GM10248 (cell line): ENCODE measurements at places on chromosomes 5 and 9.
A peak's percentile ranks its signal among the peaks of the same experiment; 100 is the strongest.

GRCh38 chr5:150272531-150272930 is 17.0 kb downstream of the CAMK2A start:
- DNase-seq, result no peak

DNA sequence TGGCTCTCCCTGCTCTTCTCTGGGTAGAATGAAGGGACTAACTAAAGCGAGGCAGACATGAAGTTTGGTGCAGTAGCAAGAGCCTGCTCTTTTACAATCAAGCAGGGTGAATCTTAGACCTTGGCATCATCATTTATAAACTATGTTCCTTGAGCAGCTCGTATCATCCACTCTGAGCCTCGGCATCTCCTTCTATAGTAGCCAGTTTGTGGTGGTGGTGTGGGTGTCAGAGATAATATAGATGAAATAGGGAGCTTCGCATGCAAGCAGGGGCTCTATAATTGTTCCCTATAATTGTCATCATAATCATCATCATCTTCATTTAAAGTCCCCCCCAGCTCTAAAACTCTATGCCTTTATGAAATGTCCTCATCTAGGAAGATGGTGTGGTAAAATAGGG is 72.5 kb upstream of the SAP30L start:
- DNase-seq, result no peak

DNA sequence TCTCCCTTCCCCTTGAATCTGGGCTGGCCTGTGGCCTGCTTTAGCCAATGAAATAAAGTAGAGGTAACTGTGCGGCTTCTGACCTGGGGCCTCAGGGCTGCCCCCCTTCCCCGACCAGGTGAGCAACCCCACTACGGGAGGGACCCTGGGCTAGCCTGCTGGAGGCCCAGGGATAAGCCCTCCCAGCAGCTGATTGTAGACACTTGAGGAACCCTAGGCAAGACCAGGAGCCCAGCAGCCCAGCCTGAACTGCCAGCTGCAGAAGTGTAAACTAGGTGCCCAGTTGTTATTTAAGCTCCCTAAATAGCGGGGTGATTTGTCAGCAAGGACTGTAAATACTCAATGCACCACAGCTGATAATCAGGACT is 41.3 kb downstream of the RAPGEF1 start:
- no peak for DNase-seq

DNA sequence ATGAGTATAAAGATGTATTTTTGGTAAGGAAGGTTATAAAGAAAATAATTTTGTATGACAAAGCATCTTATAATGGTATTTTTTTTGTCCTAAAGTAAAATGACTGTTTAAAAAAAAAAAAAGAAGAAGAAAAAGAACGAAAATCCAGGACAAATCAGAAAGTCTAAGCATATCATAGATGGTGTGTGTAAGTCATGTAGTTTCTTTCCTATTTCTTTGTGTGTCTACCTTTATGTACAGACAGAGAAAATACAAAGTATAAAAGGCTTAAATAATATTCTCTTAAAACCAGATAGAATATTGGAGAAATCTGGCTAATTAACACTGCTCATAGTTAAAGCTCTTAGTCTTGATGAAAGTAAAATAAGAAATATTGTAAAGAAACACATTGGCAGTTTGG is 7.7 kb downstream of the RIGI start:
- DNase-seq, result no peak

DNA sequence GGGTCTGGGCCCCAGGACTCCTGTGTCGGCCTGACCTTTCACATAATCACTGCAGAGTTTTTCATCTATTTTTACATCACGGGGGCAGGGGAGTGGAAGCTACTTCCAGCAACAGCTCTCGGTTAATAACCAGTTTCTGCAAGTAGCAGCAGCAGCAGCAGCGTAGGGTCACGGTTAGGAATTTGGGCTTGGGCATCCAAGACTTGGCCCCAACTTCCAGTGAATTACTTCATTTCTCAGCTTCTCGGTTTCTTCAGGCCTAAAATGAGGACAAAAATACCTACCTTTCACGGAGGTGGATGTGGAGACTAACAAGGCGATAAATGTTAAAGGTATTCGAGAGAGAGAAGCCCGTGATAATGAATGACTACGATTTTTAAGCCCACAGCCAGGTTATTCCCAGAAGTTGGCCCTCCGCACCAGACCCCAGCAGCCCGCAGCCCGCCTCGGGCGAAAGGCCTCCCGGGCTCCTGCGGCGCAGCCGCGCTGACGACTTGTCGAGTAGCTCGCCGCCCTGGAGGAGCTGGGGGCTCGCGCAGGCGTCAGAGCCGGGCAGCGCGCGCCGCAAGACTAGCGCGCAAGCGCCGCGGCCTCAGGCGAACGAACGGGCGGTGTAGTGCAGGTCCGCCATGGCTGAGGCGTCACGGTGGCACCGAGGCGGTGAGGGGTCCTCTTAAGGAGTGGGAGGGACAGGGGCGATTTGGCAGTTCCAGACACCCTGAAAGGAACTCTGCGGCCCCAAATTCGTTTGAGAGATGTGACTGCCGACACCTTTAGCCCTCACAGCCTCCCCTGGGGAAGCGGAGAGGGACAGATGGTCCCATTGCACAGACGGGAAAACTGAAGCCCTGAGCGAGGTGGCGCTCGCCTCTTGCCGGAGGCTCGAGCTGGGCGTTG is at the start of gene PKD2L2:
Gene PKD2L2 (plus strand): TSS at position 595 of the 897 bp plus-strand sequence. CDS start 35 bp downstream, at position 630.
- DNase-seq, result peak; percentile 86

DNA sequence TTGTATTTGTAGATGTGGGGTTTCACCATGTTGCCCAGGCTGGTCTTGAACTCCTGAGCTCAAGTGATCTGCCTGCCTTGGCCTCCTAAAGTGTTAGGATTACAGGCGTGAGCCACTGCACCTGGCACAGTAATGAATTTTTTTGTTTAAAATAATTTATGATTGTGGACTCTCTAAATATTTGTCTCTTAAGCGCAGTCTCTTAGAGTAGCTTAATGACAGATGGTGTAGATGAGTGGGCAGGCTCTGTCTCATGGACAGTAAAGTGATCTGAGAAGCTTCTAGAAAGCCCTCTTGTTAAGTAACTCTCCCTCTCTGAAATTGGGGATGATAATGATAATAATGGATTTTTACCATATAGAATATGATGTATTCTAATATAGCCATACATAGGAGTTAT is 47.5 kb upstream of the KIAA1958 start:
- no peak for DNase-seq

DNA sequence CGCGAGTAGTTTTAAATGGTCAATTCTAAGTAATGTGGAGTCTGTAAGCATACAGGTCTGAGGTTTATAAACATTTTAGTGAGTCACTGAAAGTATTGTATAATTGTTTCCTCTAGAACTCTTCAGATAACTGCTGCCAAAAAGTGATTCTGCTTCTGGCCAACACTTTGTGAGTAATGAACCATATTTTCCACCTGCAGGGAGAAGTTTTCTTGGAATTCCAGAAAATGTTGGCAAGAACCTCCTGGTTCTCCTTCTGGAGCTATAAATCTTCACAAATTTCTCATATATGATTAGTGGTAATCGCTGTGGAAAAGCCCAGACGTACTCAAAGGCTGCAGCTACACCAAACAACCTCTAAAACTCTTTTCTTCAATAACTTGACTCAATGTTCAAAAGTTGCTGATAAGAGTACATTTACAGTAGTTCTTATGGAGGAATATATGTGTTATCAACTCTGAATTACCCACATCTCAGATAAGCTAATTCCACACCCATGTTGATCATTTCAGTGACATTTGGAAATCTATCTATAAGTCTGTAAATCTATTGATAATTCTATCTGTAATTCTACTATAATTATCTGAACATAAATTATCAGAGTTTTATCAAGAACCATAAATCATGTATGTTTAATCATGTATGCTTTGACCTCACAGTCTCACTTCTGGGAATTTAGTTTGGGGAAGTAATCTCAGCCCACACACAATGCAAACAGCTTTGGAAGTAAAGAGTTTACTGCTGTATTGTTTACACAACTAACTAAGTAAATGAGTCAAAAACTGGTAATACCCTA is 74.1 kb downstream of the FNBP1 start:
- DNase-seq, result no peak

GRCh38 chr5:178730940-178731265 is 444 bp upstream of the ZNF354A start:
- no peak for DNase-seq

DNA sequence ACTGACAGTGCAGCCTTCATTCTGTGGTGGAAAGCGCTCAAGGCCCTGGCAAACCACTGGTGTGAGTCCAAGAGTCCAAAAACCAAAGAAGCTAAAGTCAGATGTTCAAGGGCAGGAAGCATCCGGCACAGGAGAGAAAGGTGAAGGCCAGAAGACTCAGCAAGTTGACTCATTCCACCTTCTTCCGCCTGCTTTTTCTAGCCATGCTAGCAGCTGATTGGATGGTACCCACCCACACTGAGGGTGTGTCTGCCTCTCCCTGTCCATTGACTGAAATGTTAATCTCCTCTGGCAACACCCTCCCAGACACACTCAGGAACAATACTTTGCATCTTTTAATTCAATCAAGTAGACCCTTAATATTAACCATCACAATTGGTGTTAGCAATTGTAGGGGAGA is 296.1 kb downstream of the NDUFS4 start:
- no peak for DNase-seq

DNA sequence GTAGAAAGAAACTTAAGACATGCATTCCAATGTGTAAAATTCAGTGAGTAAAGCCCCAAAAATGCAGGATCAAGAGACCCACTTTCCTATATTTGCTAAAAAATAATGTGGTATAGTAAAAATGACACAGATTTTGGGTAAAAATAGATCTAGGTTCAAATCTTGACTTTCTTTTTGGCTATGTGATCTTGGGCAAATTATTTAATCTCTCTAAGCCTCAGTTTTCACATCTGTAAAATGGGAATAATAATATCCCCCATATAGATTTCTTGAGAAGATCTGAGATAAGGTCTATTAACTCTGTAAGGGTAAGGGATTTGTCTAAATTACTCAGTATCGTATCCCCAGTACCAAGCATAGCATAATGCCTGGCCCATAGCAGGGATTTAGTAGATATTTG is 172.3 kb downstream of the CARTPT start:
- no peak for DNase-seq

DNA sequence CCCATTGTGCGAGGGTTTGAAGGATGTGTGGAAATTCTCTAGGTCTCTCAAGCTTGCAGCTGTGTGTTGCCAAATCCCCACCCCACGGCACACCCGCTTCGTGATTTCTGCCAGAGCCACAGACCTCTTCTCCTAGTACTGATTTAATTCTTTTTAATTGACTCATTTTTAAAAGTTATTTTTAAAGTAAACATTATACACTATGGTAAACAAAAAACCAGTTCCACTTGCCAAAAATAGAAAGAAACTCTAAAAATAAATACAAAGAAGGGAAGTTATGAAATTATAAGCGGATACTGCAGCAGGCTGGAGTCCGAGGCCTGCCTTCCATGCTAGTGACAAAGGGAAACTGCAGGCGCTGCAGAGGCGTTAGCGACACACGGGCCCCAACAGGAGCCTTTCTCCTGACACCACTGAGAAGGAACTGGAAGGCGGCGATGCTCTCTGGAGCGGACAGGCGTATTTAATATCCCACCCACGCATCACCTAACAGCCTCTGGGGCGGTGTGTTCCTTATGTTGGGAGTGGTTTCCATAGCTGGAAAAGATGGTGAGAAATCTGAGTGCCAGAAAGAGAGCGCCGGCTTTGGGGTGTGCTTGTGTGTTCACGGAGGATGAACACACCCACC is 122.5 kb downstream of the COL23A1 start:
- no peak for DNase-seq

- DNase-seq, result no peak
Measured at GRCh38 chr9:129702589-129703520, 37.4 kb downstream of the PRRX2 start.

DNA sequence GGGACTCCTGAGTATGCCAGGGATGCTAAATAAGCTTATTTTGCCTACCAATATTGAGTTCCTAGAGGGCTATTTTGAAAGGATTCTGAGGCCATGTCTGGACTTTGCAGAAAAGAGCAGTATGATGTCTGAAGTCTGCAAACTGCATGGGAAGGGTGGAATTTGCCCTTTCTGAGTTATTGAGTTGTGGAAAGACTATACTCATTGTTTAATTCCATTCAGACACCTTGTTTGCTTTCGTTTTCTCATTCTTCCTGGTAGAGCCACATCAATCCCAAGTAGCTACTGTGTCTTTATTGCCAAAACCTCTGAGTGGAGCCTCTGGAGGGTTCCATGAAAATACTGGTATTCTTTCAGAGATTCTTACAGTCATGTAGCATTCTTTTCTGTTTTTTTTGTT is 50.9 kb upstream of the PPP1R2B start:
- no peak for DNase-seq

DNA sequence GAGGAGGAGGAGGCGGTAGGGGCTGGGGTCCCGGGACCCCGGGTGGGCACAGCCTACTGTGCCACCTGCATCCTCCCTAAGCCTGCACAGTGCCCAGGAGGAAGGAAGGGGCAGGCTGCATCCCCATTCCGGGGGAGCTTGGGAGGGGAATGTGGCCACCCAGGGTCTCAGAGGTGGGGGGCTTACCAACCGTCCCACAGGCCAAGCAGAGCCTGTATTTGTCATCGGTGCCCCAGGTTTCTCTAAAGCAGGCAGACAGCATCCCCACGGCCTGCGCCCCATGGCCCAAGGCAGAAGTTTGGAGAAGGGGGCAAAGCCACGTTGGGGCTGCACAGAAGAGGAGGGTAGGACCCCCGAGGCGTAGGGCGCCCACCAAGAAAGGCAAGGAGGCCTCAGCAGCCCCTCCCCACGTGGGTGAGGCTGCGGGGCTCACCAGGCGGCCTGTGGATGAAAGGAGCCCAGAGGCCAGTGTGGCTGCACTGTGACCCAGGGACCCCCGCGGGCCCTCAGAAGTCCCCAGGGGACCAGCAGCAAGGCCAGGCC is 507 bp upstream of the GPSM1 start:
- no peak for DNase-seq

DNA sequence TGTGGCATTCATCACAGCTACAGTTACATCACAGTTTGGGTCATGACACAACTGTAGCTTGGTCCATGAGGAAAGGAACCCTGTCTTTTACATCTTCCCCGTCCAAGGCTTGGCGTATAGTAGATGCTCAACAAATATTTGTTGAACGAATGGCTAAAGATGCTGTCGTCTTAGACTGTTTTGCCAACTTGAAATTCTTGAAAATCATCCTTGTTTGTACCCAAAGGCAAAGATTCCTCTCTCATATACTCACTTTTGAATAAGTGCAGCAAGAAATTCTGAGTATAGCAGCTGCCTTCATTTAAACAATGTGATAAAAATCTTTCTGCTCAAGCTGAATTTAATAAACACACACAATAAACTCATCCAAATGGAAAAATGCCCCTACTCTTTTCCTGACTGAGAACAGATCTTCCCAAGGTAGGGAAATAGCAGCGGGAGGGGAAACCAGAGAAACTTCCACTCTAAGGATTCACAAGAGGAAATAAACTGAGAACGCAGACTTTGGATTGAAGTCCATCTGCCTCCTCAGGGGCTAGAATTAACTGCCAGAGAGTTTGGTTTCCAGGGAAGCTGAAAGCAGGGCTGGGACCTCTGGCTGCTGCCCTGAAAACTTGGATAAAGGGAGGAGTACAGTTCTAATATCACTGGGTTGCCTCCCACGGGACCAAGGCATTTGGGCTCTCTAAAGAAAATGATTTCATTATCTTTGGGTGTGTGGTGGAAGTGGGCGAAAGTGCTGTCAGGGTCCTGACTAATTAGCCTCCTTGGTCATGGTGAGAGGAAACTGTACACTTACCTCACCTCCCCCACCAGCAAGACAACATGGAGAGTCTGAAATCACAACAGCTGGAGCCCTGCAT is 99.1 kb downstream of the DPYSL3 start:
- DNase-seq, result no peak

GRCh38 chr9:26170190-26170589 is 491.9 kb upstream of the TUSC1 start:
- no peak for DNase-seq
